ENCODE measurements at places on chromosomes 16 and 17.

DNA sequence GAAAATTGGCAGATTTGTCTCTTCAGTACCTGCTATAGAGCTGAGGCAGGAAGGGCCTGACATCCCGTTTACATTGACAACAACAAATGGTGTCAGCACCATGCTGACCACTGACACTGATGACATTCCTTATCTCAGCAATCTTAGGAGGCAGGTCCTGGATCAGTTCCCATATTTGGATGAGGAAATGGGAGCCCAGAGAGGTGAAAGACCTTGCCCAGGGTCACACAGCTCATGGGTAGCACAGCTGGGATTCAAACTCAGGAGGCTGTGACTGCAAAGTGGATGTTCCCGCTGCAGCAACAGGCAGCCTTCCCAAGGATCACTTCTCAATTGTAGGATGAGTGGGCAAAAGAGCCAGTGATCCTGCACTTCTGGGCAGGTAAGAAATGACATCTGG, 30.5 kb upstream of the CACNG4 start:
- DNase-seq: no peak

- no peak for DNase-seq
These were observed 13.6 kb downstream of the SMCR8 start for GRCh38 chr17:18328643-18329204.

DNA sequence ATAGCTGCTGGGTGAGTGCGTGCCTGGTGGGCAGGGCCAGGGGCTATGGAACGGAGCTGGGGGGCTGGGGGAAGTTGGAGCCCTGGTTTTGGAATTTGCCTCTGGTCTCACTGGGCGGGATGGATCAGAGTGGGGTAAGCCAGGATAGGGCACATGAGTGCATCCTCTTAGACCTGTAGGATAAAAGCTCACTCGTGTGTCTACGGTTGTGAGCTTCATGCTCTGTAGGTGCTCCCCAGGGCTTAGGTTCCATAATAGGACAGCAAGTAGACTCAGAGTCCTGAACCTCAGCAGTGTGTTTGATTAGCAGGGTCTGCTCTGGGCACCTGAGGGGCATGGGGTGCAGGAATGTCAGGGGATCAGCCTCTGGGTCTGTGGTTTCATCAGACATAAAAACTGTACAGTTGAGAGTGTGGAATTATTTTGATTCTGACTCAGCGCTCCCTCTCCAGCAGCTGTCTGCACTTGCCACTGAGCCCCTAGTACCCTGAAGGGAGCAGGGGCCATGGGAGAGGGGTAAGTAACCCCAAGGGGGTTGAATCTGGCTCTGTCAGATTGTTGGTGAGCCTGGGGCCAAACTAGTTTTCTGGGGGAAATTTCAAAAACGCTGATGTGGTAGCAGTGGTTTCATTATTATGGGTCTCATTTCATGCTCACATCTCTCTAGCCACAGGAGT, 84.2 kb upstream of the LGALS9 start:
- DNase-seq: no peak

DNA sequence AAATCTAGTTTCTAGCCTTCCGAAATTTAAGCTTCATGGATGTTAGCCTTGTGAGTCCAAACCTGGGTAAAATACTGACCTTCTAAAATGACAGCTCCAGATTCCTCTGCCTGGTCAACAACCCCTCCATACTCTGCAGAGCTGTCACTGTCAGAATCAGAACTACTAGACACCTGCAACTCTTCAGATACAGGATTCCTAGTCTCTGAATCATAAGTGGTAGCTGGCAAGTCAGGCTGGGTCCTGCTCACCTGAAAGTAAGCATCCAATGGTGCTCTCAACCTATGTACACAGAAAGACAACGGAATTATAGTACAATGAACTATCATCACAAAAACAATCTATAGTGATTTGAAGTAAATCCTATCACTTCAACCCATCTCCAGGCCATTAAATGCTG, 14.8 kb downstream of the RFWD3 start:
- DNase-seq: no peak

DNA sequence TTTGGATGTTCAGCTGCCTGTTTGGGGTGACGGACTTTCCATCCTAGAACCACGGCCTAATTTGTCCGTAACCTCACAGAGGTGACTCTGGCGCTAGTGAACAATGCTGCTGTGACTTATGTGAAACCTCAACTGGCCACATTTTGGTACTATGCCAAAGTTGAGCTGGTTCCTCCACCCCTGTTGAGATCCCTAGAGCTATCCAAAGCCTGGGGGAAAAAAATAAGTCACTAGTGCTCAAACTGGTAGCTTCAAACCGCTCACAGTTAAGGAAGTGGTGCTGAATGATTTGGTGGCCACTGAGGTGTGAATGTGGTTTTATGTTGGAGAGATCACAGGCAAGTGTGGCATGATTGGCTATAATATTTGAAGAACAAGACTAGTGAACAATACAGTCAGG, 11.3 kb upstream of the TUBG2 start:
- peak; percentile 17 for DNase-seq

DNA sequence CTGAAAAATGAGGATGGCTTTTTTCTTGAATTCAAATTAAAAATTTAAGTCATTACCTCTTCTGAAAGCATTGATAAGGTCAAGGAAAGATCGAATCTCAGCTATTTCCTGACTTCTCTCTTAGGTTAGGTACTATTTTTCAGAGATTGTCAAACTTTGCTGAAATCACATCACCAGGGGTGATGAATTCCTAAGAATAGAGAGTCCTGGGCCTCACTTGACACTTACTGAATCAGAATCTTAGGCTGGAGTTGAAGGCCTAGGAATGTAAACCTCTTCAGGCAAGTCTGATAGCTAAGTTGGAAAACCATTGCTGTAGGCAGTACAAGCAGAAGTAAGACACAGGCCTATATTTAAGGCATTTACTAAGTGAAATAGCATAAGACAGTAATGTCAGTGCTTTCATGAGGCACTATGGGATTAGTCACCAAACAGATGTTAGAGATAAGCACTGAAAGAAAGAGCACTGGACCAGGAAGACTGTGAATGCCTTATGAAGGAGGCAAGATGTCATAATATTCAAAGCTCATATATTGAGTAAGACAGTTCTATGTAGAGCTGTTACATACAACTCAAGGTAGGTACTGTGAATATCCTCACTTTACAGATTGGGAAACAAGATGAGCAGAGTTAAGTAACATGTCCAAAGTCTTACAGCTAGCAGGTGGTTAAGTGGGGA, 21.5 kb downstream of the DCAF7 start:
- no peak for DNase-seq

GRCh38 chr17:40345161-40345993, 19.2 kb downstream of the GJD3 start:
- no peak for DNase-seq

GRCh38 chr16:26816266-26816665, 250.5 kb upstream of the C16orf82 start:
- no peak for DNase-seq

GRCh38 chr17:32671896-32672295, 185.1 kb downstream of the CDK5R1 start:
- DNase-seq: no peak

GRCh38 chr16:88966986-88967829, 9.8 kb downstream of the CBFA2T3 start:
- peak; percentile 64 for DNase-seq

DNA sequence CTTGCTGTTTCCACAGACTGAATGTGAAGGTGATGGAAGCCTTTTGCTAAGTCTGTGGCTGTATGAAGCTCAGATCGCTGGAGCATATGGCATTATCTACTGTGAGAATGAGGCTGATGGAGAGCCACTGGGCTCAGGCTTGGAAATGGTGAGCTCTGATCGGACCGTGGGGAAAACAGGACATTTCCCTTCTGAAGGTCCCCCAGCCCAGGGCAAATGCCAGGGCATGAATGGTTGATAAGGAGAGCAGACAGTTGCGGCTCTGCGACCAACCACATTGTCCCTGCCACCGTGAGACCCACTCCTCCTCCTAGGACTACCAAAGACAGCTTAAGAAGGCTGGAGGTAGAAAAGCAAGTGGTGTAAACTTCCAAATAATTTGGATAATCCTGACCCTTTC, 4.7 kb upstream of the CUEDC1 start:
- DNase-seq: no peak

- DNase-seq: no peak
These were observed 152.6 kb upstream of the CACNG5 start for GRCh38 chr17:66682283-66682682.
